ENCODE measurements at places on chromosomes 5 and 9.

DNA sequence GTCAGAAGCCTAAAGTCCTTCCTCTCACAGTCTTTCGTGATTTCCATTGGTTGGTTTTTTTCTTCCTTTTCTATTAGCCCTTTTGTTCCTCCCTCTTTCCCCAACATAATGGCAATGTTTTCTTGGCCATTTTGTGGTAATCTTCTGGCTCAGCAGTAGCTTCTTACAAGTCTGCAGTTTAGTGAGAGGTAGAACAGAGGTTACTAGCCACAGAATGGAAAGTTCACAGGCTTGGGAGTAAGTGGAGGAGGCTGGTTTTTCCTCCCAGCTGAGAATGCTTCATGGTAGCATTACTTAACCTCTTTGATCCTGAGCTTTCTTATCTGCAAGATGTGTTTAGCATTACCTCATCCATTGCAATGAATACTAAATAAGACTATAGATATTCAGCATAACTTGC, 346.9 kb downstream of the NFIB start:
- no peak for DNase-seq

- DNase-seq, result no peak
These were observed 88.4 kb upstream of the FST start for GRCh38 chr5:53392073-53392472.

DNA sequence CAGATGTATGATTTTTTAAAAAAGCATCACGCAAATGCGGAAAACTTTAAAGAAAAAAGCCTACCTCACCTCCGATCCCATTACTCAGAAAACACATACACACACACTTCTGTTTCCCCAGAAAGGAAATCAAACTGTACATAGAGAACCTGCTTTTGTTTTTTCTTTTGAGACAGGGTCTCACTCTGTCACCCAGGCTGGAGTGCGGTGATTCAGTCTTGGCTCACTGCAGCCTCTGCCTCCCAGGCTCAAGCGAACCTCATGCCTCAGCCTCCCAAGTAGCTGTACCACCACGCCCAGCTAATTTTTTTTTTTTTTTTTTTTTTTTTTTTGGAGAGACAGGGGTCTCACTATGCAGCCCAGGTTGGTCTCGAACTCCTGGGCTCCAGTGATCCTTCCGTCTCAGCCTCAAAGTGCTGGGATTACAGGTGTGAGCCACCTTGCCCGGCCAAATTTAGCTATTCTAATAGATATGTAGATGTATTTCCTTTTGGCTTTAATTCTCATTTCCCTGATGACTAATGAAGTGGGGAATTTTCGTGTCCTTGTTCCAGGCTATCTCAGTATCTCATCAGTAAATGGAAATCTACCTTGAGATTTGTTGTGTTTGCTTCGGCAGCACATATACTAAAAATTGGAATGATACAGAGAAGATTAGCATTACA, 25.7 kb upstream of the EEIG1 start:
- DNase-seq, result no peak

DNA sequence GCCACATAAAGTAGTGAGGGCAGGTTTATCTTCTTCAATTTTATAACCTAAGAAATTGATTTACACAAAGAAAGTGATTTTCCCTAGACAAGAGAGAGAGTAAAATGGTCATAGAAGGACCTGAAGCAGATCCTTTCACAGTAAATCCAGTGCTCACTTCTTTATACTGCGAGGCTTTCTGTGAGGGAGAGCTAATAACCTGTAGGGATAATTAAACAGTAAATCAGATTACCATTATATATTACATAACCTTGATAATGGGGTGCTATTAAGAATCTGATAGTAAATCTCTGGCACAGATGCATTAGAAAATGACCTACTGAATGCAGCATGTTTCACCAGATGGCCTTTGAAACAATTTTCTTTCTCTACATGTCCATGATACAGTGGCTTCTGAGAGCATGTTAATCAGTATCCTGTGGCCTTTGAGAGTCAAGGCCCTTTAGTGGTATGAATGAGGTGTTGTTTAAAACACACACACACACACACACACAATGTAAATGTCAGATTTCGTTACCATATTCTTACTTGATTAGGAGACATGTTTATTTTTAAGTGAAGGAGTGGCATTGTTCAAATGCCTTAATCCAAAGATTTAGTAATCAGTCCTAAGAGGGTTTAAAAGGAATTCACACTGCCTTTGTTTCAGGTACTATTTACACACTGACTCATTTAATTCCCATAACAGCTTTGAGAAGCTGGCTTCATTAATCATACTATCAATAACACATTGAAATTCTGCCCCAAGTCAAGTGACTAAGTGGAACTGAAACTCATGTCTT, 124.7 kb downstream of the ALDH1A1 start:
- DNase-seq, result peak; percentile 63

DNA sequence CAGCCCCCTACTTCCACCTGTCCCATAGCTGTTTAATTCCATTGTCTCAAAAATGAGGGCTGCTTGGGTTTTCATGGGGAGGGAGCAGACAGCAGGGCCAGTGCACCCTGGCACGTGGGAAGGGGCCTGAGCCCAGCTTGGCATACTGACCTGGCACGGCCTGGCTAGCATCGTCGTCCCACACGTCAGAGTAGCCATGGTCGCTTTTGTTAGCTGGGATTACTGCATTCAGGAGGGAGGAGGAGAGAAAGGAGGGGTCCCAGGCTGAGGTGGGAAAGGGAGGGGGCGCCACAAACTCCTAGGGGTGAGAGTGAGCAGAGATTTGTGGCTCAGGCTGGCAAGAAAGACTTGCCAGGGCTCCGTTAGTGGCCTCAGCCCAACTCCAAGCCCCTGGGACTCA, 21.1 kb upstream of the CYSTM1 start:
- DNase-seq, result no peak

DNA sequence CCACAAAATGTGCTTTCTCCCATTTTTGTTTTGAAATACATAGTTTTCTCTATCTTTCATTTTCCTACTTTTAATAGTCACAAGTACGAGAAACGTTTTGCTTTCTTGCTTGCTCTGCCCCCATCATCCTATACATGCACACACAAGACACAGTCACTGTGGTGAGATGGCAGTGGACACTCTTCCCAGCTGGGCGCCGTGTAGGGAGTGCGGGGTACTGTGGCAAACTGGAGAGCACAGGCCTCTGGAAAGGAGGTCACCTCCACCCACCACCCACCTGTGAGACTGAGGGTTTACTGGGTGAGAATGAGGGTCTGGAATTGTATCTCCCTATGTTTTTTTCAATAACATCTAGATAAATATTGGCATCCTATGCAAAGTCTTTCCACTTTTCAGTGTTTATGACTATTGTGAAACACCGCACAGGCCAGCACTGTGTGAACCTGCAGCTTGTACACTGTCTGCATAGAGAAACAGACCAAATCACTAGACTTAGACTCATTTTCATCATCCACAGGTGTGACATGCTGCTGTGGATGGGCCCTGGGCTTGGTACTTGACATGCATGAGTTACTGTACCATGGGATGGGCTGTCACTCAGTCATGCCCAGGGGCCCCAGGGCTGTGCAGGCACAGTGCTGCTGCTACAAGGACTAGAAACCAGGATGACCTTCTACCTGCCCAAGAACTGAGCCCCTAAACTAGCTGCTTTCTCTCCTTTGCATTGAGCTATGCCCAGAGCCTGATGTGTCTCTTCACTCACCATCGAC, 118.1 kb upstream of the LMX1B start:
- peak; percentile 26 for DNase-seq

- DNase-seq, result peak; percentile 36
These were observed 40.8 kb downstream of the GRAMD2B start for GRCh38 chr5:126464016-126464415.

GRCh38 chr5:44356231-44356630, 33.0 kb downstream of the FGF10 start:
- DNase-seq, result no peak
